Panc1 (cell line): ENCODE measurements at places on chromosomes 12 and 14. TPM values are rescaled to one million over a fixed set of nuclear protein-coding genes. Genes with fewer than 3 reads are reported as not detected.
A peak's percentile ranks its signal among the peaks of the same experiment; 100 is the strongest.

GRCh38 chr14:81474685-81475324 is 58.8 kb downstream of the SEL1L start:
- no peak overlapping the region for H3K4me3 ChIP-seq
- DNase-seq, result no peak
- H3K36me3 ChIP-seq, result peaks cover 8% of the 10 kb centered on the region; the same call in 1 of the 2 replicates
- no peak overlapping the region for H3K27ac ChIP-seq
- H3K27me3 ChIP-seq, result no peaks in the 10 kb centered on the region
- H3K4me1 ChIP-seq, result no peaks in the 10 kb centered on the region

GRCh38 chr12:107282628-107283027 is 189.3 kb upstream of the CRY1 start:
- H3K27me3 ChIP-seq, result peaks cover 3% of the 10 kb centered on the region; the same call in 1 of the 2 replicates
- H3K27ac ChIP-seq, result no peak overlapping the region
- no peaks in the 10 kb centered on the region for H3K36me3 ChIP-seq

GRCh38 chr14:104561124-104561557 is 18.4 kb upstream of the C14orf180 start:
- H3K4me1 ChIP-seq, result peaks cover 4% of the 10 kb centered on the region
- H3K4me3 ChIP-seq, result no peak overlapping the region
- H3K36me3 ChIP-seq, result no peaks in the 10 kb centered on the region
- no peaks in the 10 kb centered on the region for H3K27me3 ChIP-seq

- H3K4me1 ChIP-seq, result no peaks in the 10 kb centered on the region
- DNase-seq, result no peak
- no peaks in the 10 kb centered on the region for H3K36me3 ChIP-seq
- no peak overlapping the region for H3K27ac ChIP-seq
- H3K27me3 ChIP-seq, result no peaks in the 10 kb centered on the region
Measured at GRCh38 chr12:24172031-24172772, 222.7 kb upstream of the SOX5 start.

DNA sequence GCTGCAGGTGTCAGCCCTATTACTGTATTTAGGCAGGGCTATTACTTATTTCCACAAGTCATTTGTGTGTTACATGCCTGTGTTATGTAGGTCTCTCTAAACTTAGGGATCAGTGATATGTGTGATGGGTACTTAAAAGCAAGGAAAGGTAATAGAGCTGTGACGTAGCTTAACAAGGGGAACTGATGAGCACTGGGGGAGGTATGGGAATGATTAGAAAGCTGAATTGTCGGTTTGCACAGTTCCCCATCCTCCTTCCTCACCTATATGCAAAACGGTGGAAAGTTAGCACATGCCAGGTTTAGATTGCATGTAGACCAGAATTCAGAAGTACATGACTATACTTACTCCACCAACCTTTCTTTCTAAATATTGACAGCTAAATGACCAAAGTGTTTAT is 494.3 kb upstream of the GARIN6 start:
- no peak overlapping the region for H3K27ac ChIP-seq
- no peaks in the 10 kb centered on the region for H3K36me3 ChIP-seq
- DNase-seq, result no peak
- H3K4me3 ChIP-seq, result no peak overlapping the region
- no peaks in the 10 kb centered on the region for H3K4me1 ChIP-seq
- no peaks in the 10 kb centered on the region for H3K27me3 ChIP-seq

DNA sequence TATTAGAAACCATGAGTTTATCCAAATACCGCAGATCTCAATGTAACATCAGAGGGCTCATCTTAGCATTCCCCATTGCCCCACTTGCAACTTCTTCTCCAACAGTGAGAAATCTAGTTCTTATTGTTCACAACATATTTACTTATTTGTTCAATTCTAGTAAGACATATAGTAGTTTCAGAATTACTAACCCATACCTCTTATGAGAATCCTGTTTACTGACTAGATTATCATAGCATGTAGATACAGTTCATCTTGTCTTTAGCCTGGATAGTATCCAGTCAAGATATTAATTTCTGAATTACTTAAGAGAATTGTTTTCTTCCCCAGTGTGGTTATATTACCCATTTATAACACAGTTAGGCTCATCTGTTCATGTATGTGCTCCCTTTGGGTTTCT is 80.6 kb downstream of the NIN start:
- no peak overlapping the region for H3K4me3 ChIP-seq
- no peak for DNase-seq
- no peaks in the 10 kb centered on the region for H3K27me3 ChIP-seq
- no peak overlapping the region for H3K27ac ChIP-seq

DNA sequence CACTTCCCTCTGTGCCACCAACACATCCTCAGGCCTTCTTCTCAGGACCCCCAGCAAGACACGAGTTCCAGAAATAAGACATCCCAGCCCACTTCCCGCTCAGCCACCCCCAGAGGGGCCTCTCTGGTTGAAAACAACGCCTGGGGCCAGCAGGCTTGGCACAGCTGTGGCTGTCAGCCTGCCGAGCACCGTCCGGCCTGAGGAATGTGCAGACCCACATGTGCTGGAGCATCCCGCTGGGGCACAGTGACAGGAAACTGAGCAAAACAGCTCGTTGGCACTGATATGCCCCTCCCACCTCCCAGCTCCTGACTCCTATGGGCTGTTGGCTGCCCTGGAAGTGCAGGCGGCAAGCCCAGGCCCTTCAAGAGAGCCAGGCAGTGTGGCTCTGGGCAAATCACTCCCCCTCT is 1.4 kb downstream of the SYNE3 start:
- no peaks in the 10 kb centered on the region for H3K27me3 ChIP-seq
- peaks cover 12% of the 10 kb centered on the region for H3K4me1 ChIP-seq
- peak overlapping the region; percentile 49; the same call in 1 of the 2 replicates for H3K4me3 ChIP-seq
- no peaks in the 10 kb centered on the region for H3K36me3 ChIP-seq

- H3K4me1 ChIP-seq, result no peaks in the 10 kb centered on the region
- no peak overlapping the region for H3K4me3 ChIP-seq
- H3K36me3 ChIP-seq, result no peaks in the 10 kb centered on the region
- no peak overlapping the region for H3K27ac ChIP-seq
- H3K27me3 ChIP-seq, result no peaks in the 10 kb centered on the region
Measured at GRCh38 chr12:106646472-106646871, 63.7 kb downstream of the RFX4 start.

GRCh38 chr14:61417883-61418455 is 96.6 kb downstream of the PRKCH start:
- no peaks in the 10 kb centered on the region for H3K36me3 ChIP-seq
- H3K4me3 ChIP-seq, result no peak overlapping the region
- DNase-seq, result no peak
- no peaks in the 10 kb centered on the region for H3K4me1 ChIP-seq

- H3K27ac ChIP-seq, result no peak overlapping the region
- H3K27me3 ChIP-seq, result no peaks in the 10 kb centered on the region; the same call in 1 of the 2 replicates
- no peaks in the 10 kb centered on the region for H3K4me1 ChIP-seq
- no peak for DNase-seq
Measured at GRCh38 chr12:132258543-132258942, 70.8 kb downstream of the GALNT9 start.

The AQP5 gene
- total RNA-seq, result 0.72 TPM

The ARHGAP9 gene
- 0.92 TPM for total RNA-seq

The CDKL1 gene
- total RNA-seq, result 5.8 TPM
